Muscle of leg (tissue), 16 donors: ENCODE measurements at places on chromosomes 4 and X. TPM values are rescaled to one million over a fixed set of nuclear protein-coding genes. Genes with fewer than 3 reads are reported as not detected.
A peak's percentile ranks its signal among the peaks of the same experiment; 100 is the strongest.

DNA sequence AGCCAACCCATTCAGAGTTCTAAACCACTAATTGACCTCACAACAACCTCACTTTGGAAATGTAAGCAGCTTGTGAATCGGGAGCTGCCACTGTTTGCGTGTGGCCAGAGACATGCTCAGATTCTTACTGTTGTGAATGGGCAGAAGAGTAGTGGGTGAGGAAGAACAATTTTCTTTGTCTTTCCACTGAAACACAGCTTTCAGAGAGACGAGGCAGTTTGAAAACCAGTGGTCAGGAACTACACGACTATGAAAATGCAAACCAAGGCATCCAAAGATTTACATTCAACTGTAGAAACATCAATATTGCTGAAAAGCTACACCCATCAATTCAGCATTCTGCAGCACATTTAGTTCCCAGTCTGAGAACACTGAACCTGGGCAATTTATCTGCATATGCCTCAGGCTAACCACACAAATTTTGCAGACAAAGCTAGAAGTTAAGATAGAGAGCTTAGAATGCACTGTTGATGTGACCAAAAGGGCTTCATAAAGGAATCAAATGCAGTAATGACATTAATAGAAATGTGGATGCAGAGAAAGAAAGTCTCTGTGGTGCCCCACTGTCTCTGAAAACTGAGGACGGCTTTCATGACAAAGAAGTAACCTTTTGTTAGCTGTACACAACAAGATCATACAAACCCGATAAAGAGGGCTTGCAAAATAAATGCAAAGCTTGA lies 134.3 kb downstream of the APBB2 start:
- no peak for DNase-seq

GRCh38 chr4:51872283-51872997 lies 29.5 kb downstream of the DCUN1D4 start:
- no peak for DNase-seq

The FAT1 gene
- 138 TPM for polyA plus RNA-seq

GRCh38 chr4:96355414-96355813 lies 515.5 kb downstream of the PDHA2 start:
- no peak for DNase-seq

DNA sequence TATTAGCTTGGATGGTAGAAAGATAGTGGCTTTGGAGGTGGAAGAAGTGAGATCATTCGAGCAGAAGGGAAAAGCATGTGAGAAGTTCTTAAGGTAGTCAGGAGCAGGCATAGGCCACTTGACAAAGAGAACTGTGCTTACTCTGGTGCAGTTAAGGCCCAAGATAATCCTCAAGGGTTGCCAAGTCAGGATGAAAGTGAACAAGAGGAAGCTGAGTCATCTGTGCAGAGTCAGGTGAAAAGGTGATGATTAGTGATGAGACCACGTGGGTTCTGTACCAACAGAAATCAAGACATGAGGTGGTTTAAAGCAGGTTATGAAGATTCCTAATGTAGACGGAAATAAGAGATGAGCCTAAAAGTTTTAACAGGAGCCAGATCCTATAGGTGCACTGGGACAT lies 369.8 kb downstream of the DTHD1 start:
- DNase-seq = no peak

- no peak for DNase-seq
Measured at GRCh38 chr4:109588176-109588575, 28.1 kb downstream of the MCUB start.

The SPACA5 gene
- not detected for polyA plus RNA-seq

- DNase-seq = no peak
Measured at GRCh38 chr4:125519371-125520146, 204.8 kb downstream of the FAT4 start.

DNA sequence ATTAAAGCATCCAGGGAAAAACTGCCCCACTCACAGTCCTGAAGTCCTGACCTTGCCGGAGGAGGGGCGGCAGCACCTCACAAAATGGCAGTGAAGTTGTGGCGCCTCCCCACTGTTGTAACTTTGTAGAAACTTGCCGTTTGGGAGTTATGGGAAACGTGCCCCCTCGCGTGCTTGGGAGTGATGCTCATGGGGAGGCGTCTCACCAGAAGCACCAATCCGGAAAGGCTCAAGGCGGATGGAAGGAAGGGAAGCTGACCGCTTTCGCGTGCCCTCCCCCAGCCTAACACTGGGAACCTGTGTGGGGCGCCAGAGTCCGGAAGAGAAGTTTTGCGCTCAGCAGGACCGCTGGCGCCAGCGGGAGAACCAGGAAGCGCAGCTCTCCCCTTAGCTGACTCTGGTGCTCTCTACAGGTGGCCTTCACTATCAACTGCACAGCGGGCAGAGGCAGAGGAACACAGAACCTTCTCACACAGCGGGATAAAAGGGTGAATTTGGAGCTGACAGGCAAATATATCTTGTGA lies at the start of the genes CT45A10 and SAGE1:
Gene CT45A10, minus strand, starts transcription at position 151 of the 524 bp plus-strand sequence. CDS start 8,100 bp downstream, outside the sequence.
Gene SAGE1, plus strand, starts transcription at position 423 of the 524 bp plus-strand sequence. CDS start 2,527 bp downstream, outside the sequence.
- DNase-seq = no peak

DNA sequence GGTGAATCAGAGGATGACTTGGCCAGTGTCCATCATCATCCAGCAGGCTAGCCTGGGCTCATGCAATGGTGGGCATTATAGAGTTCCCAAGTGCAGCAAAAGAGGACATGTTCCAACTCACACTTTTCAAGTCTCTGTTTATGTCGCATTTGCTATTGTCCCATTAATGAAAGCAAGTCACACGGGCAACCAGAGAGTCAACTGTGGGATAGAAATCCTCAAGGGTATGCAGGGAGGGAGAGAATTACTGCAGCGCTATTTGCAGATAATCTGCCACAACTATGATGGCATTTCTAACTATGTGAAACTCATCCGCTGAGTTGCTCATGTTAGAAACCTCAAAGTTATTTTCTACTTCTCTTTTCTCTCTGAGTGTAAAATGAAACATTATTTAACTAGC lies 78.5 kb upstream of the TAB3 start:
- DNase-seq = no peak

DNA sequence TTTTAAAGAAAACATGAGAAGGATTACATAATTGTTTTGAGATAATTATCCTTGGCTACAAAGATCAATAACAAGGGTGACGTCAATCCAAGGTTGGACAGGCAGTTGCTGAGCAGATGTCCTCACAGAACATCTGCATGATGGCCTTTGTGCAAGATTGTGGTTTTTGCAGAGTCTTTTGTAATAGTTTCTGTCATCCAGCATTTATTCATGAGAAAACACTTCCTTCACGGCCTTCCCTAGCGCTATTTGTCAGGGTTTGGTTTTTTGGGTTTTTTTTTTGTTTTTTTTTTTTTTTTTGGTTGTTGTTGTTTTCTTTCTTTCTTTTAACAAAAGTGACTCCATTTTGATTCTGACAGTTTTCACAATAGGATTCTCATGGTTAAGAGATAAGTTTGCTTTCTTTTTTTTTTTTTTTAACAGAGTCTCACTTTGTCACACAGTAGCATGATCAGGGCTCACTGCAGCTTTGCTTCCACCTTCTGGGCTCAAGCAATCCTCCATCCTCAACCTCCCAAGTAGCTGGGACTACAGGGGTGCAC lies 31.5 kb upstream of the ELF2 start:
- DNase-seq = peak; percentile 79

- no peak for DNase-seq
Measured at GRCh38 chr4:96524311-96524875, 684.5 kb downstream of the PDHA2 start.

DNA sequence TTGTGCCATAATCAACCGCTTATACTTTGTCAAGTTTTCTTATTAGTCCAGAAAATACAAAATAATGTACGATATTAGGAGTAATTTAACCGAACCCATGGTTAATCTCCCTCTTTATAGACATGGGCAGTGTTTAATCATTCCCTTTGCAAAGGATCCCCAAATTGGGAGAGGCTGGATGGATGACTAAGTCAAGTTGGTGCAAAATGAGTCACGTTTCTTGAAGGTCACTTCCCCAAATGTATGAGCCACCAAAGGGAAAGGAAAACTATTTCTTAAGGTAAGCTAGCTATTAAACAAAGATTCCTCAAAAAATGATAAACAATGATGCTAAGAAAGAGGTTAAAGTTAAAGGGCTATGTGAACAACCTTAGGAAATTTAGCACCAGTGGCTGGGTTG lies 17.5 kb downstream of the MAML3 start:
- no peak for DNase-seq

DNA sequence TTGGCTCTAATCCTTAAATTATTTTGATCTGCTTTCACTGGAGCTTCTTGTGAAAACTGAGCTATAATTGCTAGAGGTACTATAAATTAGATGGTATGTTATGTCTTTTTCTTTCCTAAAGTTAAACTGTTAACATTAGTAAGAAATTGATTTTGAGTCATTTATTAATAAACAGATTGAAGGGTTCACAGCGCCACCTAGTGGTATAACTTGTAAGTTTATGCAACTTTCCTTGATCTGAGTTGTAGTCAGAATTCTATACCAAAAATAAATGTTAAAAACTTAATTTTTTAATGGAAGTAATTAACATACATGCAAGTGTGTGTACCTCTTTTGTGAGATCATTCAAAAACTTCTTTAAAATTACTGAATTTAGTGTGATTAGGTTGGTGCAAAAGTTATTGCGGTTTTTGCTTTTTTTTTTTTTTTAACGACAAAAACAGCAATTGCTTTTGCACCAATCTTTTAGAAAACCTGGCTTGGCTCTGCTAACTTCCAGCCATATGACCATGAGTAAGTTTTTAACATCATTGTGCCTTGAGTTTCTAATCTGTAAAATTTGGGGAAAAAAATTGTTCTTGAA lies 151.5 kb downstream of the CENPC start:
- DNase-seq = peak; percentile 42

The ATXN3L gene
- polyA plus RNA-seq = 0.09 TPM

The MXRA5 gene
- 88.5 TPM for polyA plus RNA-seq

DNA sequence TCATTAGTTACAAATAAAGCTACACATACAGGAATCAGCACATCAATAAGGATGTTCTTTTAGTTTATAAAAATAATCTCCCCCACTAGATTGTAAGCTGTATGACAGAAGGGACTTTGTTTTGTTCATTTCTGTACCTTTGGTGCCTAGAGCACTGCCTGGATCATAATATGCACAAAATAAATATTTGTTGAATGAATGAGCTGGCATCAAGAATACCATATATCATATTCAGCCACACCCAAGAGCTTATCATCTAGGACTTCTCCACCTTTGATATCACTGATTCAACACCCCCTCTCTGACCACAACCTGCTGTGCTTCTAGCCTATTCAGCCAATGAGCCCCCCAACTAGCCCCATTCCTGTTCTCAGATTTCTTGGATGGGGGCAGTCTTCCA lies 10.6 kb downstream of the SYTL4 start:
- no peak for DNase-seq

- no peak for DNase-seq
Measured at GRCh38 chr4:156158747-156159146, 205.1 kb upstream of the CTSO start.

DNA sequence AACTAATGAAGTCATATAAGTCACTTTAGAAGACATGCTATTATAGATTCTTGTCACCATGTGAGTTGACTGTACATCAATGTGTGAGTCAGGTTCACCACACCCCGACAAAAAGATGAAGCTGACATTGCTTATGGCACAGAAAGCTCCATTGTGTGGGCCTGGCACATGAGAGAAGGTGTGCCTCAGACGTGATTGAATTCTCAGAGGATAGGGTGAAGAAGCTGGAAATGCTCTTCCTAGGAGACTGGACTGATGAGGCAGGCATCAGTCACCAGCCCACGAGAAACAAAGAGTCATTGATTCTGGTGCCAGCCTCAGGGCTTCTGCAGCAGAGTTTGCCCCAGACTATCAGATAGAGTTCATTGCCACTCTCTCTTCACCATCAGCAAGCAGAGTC lies 35.9 kb upstream of the LRAT start:
- no peak for DNase-seq

DNA sequence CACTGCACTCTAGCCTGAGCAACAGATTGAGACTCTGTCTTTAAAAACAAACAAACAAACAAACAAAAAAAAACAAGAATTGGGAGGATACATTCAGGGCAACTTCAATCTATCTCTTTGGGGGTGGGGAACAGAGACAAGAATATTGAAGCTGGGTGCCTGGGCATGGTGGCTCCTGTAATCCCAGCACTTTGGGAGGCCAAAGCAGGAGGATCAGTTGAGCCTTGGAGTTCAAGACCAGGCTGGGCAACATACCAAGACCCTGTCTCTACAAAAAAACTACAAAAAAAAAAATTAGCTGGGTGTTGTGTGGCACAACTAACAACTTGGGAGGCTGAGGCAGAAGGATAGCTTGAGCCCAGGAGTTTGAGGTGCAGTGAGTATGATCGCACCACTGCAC lies 1.2 kb downstream of the LETM1 start:
- DNase-seq = no peak

DNA sequence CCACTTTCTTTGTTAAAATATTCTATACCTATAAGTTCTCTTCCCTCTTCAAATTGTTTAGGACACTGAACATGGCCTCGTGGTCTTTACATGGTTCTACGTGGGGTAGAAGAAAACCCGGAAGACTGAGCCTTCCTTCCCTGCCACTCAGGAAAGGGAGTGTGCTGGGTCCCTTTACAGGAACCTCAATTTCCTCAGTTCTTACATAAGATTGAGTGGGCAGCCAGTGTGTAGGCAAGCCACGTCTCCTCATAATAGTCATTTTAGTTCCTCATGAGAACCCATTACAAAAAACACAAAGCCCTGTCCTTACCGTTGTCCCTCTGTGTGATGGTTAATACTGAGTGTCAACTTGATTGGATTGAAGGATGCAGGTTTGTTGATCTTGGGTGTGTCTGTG lies 28.7 kb upstream of the SMIM10L2A start:
- no peak for DNase-seq

The NMU gene
- 1.3 TPM for polyA plus RNA-seq

DNA sequence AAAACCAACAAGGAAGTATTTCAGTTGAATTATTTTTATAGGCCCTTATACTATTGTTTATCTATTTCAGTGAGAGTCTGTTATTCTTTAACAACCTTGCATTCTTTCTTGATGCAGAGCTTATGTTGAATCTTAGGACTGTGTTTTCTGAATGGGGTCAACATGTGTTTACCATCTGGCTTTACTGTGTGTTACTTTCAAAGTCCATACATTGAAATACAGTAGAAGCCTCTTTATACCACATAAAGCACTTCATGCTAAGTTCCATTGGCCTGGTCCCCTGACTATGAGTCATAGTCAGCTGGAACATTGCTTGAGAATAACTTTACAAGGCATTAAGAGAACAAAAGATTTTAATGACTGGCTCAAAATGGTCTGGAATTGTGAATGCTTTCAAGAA lies 152.6 kb downstream of the GASK1B start:
- DNase-seq = peak; percentile 96

The PARM1 gene
- 58.0 TPM for polyA plus RNA-seq

GRCh38 chrX:20680998-20681397 lies 414.3 kb upstream of the RPS6KA3 start:
- no peak for DNase-seq
